ENCODE measurements at places on chromosomes 16 and 17.

DNA sequence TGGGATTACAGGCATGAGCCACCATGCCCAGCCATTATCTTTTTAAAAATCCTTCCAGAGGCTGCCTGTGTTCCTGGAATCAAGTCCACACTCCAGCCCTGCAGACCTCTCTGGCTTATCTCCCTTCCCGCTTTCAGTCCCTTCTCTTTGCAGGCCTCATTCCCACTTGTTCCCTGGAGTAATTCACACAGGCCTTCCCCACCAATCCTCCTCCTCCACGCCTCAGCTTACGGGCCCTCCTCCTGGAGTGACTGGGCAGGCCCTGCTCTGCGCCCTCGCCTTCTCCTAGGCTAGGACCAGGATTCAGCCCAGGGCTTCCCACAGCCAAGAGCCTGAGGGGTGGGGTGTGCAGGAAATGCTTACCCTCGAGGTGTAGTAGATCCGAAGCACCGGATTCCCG lies 2.8 kb downstream of the CDIPT start:
- DNase-seq, result no peak

GRCh38 chr17:56447171-56447570 lies 146.3 kb upstream of the NOG start:
- no peak for DNase-seq

DNA sequence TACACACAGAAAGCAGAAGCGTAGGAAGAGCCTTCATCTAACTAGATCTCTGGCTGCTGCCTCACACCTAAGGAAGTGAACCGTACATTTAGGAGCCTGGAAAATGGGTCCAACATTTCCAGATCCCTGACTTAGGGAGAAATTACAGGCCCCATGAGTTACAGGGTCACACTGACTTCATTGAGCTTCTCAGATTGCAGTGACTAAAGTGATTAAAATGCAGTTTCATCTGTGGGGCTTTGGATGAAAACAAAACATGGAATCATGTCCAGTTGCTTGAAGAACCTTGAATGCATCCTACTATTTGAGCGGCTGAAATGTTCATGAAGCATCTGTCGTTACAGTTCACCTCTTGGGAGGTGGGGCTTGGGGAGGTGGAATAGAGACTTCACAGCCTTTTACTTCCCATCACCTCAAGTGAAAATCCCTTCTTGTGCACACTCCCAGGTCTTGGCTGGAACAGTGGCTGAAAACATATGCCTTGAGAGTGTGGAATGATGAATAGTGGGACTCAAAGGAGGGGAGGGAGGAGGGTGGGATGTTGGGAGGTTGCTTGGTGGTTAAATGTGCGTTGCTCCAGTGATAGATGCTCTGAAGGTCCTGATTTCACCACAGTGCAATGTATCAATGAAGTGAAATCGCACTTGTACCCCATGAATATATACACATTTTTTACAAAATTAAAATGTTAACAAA lies 19.7 kb downstream of the TEKT3 start:
- no peak for DNase-seq

GRCh38 chr17:72183194-72183685 lies 62.4 kb downstream of the SOX9 start:
- DNase-seq, result no peak

- no peak for DNase-seq
These were observed 15.1 kb downstream of the ANKFY1 start for GRCh38 chr17:4248504-4249277.

GRCh38 chr17:78745407-78746088 lies 36.5 kb downstream of the CYTH1 start:
- peak; percentile 63 for DNase-seq

DNA sequence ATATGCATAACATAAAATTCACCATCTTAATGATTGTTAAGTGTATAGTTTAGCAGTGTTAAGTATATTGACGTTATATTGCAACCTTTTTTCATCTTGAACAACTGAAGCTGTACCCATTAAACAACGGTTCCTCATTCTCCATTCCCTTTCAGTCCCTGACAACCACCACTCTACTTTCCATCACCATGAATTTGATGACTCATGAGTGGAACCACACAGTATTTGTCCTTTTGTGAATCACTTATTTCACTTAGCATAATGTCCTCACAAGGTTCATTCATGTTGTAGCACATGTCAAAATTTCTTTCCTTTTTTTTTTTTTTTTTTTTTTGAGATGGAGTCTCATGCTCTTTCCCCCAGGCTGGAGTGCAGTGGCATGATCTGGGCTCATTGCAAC lies 46.0 kb downstream of the HOXB1 start:
- peak; percentile 83 for DNase-seq

DNA sequence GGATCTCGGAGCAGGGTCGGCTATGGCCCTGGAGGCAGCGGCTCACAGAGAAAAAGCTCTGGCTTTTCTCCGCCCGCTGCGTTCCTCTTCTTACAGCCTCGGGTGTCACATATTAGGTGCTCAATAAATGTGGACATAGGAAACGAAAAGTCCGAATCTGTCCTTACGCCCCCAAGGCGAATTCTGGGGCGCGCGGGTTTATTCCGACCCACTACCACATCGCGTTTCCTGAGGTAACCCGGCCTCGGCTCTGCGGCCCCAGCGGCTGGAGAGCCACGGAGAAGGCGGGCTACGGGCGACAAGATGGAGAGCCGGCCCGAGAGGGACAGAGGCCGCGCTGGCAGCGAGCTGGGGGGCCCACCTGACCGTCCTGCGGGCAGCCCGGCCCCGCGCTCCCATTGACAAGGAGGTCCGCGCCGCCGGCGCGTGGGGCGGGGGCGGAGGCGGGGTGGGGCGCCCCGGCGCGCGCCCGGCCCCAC lies 573 bp upstream of the GNAO1 start:
- no peak for DNase-seq

All from OCI-M1 (cell line).